Stimulated activated CD8-positive, alpha-beta memory T cell treated with anti-CD3 and anti-CD28 coated beads, Interleukin-7, amount 100 ng/mL, for 1 hour (primary cell): ENCODE measurements at places on chromosomes 3 and 15.
A peak's percentile ranks its signal among the peaks of the same experiment; 100 is the strongest.

DNA sequence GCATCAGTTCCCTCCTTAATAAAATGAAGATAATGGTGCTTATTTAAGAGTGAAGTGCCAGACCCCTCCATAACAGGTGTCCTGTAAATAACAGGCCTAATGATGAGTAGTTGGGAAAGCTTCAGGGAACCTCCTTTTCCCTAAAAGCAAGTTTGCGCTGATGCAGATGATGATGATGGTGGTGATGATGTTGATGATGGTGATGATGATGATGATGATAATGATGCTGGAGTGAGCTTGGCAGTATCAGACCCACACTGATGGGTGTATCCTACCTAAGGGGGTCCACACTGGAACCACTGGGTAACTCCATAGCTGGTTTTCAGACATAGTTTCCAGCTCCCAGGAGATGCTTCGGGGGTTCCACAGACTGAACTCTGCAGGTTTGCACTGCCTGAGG, 24.4 kb downstream of the MTMR14 start:
- DNase-seq, result no peak

GRCh38 chr3:115706311-115706829, 83.1 kb downstream of the GAP43 start:
- no peak for DNase-seq

DNA sequence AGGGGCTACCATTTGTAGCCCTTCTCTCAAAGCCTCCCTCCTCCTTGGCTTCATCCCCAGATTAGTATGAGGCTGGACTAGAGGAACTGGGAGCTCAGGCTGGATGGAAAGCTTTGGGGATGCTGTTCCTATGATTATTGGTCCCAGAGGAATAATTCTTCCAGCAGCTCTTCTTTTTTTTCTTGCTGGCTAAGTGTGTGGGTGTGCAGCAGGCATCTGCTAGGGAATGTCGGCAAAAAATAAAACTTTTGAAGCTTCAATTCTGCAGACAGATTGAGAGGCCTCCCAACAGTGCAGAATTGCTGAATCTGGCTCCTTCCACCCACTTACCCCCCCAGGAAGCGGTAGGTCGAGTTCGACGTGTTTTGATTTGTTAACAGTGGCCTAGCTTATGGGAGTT, 138.5 kb upstream of the ANKRD28 start:
- no peak for DNase-seq

GRCh38 chr15:32986147-32986546, 208.4 kb downstream of the FMN1 start:
- DNase-seq, result no peak

- DNase-seq, result no peak
These were observed 107.3 kb downstream of the ITPR1 start for GRCh38 chr3:4600493-4600892.

DNA sequence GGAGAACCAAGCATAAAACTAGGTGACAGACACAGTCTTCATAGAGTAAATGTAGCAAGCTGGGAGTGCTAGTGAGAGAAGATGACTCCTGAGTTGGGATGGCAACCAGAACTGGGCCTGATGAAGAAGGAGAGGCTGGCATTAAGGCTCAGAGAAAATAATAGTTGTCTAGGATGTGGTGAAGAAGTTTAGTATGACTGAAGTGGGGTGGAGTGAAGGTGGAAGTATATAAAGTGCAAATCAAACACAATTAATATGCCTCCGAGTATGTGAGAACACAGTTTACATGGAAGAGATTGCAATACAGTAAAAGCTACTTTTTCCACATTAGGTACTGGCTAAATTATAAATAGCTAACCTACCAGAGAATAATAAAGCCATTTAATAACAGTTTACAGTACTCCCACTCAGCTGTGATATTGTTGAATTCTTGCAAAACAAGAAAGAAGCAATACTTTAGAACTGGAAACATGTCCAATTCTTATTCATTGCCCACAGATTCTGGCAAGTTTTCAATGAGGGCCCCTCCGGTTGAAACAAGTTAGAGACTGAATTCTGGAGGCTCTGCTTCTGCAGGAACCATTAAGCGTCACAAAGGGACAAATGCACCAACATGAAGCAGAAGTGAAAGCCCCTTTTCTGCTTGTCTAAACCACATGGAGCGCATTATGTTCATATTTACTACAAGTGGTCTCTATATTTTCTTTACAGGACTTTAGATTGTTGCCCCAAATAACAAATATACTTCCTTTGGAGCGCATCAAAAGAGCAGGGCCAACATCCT, 243.7 kb downstream of the SLC9A9 start:
- no peak for DNase-seq

DNA sequence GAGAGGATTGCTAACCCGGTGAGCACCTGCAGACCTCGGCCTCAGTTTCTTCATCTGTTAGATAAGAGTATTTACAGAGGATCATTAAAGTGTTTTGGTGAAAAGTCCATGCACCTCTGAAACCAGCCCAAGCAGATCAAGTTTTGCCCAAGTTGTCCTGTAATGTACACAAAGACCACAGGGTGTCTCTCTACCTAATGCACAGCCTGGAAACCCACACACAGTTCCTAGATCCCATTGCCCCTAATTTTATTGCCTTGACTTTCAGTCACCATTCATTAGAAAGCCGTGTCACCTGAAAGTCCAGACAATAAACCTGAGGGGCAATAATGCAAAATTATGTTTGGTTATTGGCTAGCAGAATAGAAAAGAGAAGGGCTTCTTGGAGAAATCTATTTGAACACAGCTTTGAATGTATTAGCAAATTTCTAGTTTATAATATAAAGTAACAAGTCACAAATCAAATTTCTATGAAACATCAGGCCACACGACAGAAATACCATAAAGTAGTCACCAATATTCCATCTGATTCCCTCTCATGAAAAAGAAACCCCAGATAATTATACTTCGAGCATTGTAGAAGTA, 161.3 kb upstream of the SLC2A2 start:
- no peak for DNase-seq

- no peak for DNase-seq
These were observed 523 bp downstream of the HDAC11 start for GRCh38 chr3:13480340-13481318.

DNA sequence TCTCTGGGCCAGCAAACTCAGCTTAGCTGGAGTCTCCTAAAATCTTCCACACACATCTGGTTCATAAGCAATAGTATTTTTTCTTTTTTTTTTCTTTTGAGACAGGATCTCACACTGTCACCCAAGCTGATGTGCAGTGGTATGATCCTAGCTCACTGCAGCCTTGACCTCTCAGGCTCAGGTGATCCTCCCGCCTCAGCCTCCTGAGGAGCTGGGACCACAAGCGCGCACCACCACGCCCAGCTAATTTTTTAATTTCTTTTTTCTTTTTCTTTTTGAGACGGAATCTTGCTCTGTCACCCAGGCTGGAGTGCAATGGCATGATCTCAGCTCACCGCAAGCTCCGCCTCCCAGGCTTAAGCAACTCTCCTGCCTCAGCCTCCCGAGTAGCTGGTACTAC, 34.3 kb downstream of the RNU5B-1 start:
- DNase-seq, result no peak

DNA sequence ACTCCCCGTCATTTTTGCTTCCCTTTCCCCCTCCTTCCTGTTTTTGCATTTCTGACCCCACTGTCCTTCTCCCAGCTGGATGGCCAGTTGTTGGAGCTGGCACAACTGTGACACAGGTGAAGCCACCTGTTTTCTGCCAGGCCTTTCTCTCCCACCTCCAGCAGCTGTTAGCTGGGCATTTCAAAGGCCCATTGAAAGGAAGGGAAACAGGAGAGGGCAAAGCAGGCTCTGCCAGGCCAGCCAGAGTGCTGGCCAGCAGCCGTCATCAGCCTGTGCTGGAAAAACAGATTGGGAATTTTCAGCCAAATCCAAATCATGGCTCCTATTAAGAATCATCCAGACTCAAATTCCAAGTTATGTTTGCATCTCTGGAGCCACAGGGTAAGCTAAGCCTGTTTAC, 155.2 kb upstream of the C2CD4B start:
- no peak for DNase-seq

GRCh38 chr3:165830746-165831145, 6.5 kb downstream of the BCHE start:
- no peak for DNase-seq

DNA sequence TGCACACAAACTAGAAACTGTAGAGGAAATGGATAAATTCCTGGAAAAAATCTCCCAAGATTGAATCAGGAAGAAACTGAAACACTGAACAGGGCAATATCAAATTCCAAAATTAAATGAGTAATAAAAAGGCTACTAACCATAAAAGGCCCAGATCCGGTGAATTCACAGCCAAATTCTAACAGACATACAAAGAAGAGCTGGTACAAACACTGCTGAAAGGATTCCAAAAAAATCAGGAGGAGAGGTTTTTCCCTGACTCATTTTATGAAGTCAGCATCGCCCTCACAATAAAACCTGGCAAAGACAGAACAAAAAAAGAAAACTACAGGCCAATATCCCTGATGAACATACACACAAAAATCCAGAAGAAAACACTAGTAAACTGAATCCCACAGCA, 462.4 kb upstream of the THBS1 start:
- DNase-seq, result no peak

- DNase-seq, result no peak
These were observed 147.4 kb downstream of the CHST2 start for GRCh38 chr3:143266927-143267326.

- no peak for DNase-seq
These were observed 139.5 kb upstream of the RBMS3 start for GRCh38 chr3:29141197-29141917.

DNA sequence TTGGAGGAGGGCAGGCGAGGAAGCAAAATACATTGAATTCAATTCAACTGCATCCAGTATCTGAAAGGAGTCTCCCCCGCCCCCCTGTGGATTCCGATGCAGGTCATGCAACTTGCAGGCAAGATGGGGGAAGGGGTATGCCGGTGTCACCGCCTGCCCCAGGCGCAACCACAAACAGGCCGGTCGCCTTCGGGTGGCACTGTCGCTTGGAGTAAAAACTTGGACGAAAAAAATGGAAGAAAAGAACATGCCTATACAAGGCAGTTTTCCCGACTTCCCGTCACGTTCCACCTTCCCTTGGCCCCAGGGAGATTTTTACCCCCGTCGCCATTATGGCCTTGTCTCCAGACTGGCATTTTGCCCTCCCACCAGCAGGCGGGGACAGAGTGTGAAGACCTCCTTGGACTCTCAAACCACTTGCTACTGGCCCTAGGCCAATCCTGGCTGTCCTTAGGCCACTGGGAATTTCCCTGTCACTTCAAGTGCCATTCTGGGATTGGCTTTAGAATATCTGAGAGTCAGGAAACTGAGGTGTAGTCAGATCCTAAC, 1.6 kb upstream of the NTRK3 start:
- no peak for DNase-seq

- DNase-seq, result no peak
These were observed 222.2 kb upstream of the TRIM42 start for GRCh38 chr3:140455521-140456214.

DNA sequence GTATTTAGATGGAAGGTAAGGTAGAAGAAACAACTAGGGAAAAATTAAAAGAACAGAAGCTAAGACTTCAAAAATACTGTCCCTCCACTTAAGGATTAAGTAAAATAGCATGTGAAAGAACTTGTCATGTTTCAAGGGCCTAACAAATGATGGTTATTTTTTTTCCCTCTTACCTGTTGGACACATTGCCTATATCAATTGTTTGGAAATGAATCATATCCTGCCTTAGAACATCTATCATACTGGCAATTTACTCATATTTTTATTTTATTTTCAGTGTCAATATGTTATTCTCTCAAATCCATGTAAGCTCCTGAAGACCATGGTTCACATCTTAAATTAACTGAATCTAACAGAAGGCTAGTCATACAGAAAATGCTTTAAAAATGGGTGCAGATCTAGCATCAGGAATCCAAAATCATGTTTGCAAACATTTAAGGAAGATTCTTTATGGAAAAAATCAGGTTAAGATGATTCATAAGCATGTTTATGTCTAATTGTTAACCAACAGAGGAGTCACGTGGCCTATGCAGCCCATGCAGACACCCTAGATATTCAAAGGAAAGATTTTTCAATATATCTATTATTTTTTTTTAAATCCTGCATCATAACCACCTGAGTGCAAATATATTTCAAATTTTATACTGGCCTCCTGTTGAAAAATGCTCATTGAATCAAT, 135.8 kb upstream of the TRIM42 start:
- no peak for DNase-seq

DNA sequence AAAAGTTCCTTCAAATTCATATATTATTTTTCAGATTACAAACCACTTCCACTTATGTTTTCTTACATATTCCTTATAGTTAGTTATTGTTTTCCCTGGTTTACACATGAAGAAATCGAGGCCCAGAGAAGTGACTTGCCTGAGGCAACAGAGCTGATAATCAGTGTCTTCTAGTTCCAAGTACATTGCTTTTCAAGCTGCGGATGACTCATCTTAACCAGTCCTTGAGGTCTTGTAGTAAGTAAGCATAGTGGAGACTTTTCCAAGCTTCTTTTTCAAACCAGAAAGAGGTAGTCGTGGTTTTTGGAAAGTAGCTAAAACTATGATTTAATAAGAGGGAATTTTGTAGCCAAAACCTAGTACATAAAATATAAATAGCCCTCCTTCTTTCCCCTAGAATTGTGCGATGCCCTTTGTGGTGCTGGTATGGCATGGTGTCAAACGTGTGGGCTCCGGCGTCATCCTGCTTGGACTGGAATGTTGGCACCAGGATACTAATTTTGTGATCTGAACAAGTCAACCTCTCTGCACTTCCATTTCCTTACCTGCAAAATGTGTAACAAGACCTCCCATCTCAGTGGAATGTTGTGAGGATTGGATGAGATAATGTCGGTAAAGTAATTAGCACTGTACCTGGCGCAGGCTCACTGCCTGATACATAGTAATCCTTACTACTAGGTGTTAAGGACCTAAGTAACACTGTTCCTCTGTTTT, 19.0 kb upstream of the DLG1 start:
- no peak for DNase-seq

- peak; percentile 32 for DNase-seq
These were observed 5.0 kb upstream of the CCR9 start for GRCh38 chr3:45881078-45882022.

GRCh38 chr3:37249717-37250116, 75.3 kb upstream of the LRRFIP2 start:
- DNase-seq, result no peak

DNA sequence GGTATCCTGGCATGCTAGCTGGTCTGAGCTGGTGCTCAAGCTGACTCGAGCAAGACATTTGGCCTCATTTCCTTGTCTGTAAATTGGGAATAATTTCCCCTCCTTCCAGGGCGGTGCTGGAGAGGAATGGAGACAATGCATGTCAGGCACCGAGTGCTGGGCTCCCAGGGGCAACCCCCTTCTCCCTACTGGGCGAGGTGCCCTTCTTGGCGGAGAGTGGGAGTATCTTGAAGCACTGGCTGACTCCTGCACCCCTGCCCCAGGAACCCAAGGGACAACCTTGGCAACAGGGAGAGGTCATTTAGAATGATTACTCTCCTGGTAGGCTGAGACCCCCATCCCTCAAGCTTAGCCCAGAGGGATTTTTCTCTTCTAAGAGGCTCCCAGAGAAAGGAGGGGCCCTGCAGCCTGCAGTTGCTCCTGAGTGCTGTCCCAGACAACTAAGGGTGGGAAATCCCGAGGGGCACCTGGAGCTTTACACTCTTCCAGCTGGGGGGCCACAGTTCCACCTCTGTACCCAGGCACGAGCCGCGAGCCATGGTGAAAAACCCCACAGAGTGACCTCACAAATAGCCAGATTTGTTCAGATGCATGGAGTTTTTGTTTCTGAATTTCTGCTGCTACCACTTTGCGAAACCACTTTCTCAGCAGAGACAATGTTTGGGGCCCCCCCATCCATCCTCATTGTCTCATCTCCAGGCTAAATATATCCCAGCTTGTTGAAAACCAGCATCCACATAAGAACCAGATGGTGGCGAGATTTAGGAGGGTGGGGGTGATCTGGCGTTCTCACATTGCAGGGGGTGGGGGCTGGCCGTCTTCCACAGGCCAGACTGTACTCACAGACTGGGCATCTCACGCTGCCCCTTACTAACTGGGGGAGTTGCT, 44.8 kb downstream of the ABTB1 start:
- no peak for DNase-seq

- DNase-seq, result no peak
These were observed 110.1 kb upstream of the MLF1 start for GRCh38 chr3:158460926-158461325.
